ENCODE measurements at places on chromosomes 2 and 18. TPM values are rescaled to one million over a fixed set of nuclear protein-coding genes. Genes with fewer than 3 reads are reported as not detected.

Gene FECH
- 34.0 TPM for polyA plus RNA-seq

DNA sequence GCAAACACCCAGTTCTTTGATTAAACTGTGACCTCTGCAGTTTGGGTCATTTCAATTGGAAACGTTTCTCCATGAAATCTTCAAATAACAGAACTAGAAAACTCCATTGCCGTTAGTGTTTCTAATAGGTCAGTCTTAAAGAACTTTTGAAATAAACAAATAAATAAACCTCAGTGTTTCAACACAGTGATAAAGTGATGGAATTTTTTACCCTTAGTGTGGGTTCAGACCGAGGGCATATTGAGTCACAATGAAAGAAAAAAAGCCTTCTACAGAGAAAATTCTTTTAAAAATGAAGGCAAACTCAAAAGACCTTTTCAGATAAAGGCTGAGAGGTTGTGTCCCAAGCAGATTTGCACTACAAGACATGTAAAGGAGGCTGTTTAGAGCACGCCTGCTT lies 149.6 kb downstream of the NCKAP5 start:
- no peak for DNase-seq

DNA sequence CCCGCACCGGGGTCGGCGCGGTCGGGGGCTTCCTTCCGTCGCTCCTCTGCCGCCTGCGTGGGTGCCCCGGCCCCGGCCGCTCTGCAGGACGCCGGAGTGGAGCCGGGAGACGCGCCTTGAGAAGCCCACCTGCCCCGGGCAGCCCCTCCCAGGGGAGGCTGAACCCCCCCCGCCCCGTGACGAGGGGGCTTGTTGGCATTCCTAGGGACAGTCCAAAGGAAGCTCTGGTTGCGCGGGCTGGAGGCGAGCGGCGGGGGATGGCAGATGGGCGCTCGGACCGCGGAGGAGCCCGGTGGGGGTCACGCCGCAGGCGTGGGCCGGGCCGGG lies 133.5 kb upstream of the MGAT5 start:
- DNase-seq = no peak

GRCh38 chr2:7595206-7595605 lies 678.0 kb downstream of the RNF144A start:
- DNase-seq = no peak

GRCh38 chr2:236673126-236673822 lies 103.6 kb downstream of the ACKR3 start:
- DNase-seq = no peak

Data from mammary epithelial cell (primary cell).